ENCODE measurements at places on chromosomes 13 and 19.

DNA sequence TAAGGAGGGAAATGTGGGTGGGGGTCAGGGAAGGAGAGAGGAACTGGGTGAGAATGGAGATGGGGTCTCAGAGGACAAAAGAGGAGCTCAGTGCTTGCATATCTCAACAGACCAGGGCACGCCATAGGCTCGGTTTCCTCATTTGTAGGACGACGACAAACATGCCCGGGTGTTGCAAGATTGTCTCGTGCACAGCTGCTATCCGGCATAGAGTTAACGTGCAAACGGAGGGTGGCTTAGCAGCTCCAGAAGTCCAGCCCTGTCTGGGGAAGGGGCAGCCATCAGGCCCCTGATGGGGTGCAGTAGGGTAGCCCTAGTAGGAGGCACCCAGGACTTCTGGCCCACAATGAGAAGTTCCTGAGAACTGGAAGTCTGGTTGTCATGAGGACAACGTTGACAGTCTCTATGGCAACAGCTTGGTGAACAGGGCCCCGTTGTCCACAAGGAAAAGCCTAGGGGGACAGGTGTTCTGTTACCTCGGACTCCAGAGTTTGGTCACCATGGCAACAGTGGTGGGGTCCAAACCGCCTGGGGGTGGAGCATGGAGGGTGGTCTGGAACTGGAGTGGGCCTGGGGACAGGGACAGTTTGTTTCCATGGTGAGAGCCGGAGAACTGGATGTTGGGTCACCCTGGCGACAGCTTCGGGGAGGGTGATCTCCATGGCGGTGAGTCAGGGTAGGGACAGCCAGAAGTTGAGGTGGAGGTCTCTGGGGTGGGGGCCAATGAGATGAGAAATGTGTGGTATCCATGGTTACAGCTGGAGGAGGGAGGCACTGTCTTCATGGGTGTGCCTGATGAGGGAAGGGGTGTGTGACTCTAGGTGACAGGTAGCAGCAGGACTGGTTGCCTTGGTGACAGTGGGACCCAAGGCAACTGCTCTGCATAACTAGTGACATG lies 16.8 kb downstream of the TM6SF2 start:
- no peak for DNase-seq

DNA sequence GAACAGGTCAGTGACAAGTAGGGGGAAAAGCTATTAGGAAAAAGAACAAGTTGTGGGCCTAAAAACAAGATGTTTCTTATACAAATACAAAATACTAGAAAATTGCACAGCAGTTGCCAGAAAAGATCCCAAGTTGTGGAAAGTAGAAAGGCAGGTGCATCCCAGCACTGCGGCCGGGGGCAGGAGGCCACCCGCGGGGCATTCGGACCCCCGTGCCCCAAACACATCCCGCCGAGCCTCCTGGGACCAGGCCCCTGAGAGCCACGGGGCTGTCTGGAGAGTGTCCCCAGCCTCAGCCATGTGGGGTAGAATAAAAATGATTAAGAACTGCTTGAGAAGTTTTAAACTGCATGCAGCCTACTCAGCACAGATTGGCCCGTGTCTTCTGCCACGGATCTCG lies 11.4 kb downstream of the RASA3 start:
- no peak for DNase-seq

GRCh38 chr19:46142294-46142693 lies 5.7 kb upstream of the IGFL2 start:
- no peak for DNase-seq

GRCh38 chr13:103523858-103524257 lies 457.6 kb upstream of the SLC10A2 start:
- DNase-seq, result no peak

- DNase-seq, result no peak
Observed at GRCh38 chr13:99862244-99862643, 109.3 kb downstream of the ZIC5 start.

DNA sequence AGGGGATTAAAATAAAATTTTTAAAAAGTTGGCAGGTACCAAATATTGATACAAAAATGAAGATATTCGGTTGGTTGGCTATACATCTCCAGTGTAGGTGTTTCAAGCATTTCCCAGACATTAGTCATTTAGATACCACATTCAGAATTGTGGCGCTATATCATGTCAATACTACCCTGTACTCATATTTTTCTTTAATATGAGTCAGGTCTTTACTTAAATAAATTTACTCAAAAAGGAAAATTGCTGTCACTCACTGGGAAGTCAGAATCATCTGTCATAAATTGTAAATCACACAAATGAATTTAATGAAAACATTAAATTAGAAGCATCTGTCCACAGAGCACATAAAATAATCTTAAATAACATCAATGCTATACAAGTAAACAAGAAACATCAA lies 134.2 kb downstream of the TSHZ3 start:
- DNase-seq, result no peak

DNA sequence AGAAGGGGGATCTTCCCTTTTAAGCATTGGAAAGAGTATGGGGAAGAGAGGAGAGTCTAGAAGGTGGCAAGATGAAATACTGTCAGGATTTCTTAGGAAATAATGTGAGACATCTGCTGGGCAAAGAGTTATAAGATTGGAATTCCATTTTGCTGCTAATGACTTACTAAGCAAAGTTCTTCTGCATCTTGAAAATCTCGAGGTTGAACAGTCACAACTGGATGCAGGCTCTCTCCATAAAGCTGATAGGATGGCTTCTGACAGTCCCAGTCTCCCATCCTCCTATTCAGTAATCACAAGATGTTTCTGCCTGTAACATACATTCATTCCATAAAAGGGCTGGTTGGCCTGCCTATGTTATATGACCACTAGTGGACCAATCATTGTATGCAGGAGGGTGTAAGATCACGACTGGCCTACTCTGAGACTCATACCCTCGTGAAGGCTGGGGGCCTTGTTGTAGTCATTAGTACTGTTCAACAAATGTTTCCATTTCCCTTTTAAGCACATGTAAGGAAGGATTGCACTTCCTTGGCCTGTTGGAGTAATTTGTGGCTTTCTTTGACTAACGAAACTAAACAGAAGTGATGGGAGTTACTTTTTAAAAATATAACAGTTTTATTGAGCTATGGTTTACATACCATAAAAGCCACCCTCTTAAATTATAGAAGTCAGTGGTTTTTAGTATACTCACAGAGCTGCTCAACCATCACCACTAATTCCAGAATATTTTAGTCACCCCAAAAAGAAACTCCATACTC lies 45.0 kb upstream of the TDRD3 start:
- DNase-seq, result no peak

- no peak for DNase-seq
Observed at GRCh38 chr19:38255383-38256014, 675 bp downstream of the PPP1R14A start.

DNA sequence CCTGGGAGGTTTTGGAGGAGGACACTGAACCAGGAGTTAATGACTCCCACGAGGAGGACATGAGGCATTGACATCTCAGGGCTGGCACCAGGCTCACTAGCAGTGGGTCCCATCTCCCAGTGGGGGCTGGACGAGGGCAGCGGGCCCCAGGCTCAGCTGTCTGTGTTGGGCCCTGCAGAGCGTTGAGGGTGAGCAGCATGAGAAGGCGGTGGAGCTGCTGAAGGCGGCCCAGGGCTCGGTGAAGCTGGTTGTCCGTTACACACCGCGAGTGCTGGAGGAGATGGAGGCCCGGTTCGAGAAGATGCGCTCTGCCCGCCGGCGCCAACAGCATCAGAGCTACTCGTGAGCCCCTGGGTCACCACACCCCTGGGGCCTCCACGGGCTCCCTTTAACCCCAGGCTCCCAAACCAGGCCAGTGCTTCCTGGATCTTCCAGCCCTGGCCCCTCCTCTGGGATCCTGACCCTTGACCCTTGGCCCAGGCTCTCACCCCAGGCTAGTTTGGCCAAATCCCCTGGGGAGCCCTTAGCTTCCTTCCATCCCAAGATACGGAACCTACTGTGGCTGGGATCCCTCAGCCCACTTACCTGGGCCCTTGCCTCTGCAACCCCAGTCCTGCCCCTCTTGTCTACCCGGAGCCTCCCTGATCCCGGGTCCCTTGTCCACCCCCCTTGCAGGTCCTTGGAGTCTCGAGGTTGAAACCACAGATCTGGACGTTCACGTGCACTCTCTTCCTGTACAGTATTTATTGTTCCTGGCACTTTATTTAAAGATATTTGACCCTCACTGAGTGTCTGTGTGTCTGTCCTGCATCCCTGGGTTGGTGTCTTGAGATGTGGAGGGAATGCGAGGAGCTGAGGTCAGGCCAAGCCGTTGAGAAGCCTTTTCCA lies 1.0 kb downstream of the C19orf73 start:
- DNase-seq, result no peak

DNA sequence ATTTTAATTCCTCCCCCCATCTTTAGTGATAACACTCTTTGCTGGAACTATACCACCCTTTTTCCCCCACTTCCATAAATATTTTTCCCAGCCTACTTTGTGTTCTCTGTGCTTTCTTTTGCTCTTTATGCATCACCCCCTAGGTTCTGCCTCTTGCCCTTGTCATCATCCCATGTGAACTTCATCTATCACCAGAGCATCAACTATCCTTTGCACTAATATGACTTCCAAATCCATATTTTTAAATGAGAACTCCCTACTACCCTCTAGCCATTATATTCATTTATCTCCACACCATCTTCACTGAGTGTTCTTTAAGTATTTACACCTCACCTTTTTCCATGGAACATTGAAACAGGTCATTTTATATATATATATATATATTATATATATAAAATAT lies 452.7 kb downstream of the FOXO1 start:
- no peak for DNase-seq

DNA sequence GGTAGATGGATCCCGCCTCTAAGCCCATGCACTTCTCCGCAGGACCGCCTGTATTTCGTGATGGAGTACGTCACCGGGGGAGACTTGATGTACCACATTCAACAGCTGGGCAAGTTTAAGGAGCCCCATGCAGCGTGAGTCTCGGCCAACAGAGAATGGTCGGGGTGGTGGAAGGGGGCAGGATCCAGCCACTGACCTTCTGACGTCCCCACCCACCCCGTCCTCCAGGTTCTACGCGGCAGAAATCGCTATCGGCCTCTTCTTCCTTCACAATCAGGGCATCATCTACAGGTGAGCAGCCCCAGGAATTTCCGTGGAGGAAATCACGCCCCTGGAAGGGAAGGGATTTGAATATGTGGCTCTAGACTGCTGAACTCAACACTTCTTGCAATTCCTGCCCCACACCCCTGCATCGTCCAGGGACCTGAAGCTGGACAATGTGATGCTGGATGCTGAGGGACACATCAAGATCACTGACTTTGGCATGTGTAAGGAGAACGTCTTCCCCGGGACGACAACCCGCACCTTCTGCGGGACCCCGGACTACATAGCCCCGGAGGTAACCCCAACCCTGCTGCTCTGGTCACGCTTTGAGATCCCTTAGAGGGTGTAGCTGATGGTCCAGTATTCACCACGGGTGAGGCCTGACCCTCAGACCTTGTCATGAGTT lies 8.8 kb upstream of the CACNG7 start:
- DNase-seq, result no peak

- no peak for DNase-seq
Observed at GRCh38 chr13:20969182-20969581, 66.6 kb upstream of the XPO4 start.

DNA sequence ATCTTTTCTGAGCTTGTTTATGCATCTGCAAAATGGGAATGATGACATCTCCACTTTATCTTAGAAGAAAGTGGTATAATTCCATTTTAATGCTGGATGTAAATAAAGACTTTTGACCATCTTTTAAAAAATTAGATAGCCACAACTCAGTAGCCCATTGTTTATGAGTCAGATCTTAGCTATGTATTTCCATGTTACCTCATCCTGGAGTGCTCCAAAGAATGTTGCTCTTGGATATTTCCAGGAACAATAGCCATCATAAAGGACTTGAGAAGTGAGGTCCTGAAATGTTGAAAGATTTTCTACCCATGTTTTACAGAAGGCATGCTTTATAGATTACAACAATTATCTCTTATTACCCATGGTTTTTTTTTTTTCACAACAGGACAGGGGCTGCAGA lies 229.3 kb upstream of the EDNRB start:
- DNase-seq, result no peak

DNA sequence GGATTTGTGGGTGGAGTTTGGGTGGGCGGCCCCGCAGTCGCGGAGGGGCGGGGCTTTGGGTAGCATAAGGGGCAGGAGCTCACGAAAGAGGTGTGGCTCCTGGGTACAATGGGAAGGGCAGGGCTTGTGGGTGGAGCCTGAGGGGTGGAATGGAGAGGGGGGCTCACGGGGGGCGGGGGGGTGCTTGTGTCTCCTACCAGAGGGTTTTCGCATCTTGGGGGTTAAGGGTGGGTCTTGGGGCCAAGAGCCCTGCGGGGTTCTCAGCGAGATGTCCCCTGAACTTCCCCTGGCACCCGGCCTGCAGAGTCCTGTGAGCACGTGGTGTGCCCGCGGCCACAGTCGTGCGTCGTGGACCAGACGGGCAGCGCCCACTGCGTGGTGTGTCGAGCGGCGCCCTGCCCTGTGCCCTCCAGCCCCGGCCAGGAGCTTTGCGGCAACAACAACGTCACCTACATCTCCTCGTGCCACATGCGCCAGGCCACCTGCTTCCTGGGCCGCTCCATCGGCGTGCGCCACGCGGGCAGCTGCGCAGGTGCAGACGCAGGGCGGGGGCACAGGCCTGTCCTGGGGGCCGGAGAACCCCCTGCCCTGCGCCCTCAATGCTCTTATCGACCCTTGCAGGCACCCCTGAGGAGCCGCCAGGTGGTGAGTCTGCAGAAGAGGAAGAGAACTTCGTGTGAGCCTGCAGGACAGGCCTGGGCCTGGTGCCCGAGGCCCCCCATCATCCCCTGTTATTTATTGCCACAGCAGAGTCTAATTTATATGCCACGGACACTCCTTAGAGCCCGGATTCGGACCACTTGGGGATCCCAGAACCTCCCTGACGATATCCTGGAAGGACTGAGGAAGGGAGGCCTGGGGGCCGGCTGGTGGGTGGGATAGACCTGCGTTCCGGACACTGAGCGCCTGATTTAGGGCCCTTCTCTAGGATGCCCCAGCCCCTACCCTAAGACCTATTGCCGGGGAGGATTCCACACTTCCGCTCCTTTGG lies 5.1 kb downstream of the FSTL3 start:
- peak; percentile 91 for DNase-seq

Measured in CMK (cell line).